ENCODE measurements at places on chromosomes 1 and 21.

- H3K4me1 ChIP-seq: peaks cover 44% of the 10 kb centered on the region
- DNase-seq: no peak
- H3K27ac ChIP-seq: peak overlapping the region; percentile 25
- H3K4me3 ChIP-seq: no peak overlapping the region
- no peaks in the 10 kb centered on the region for H3K27me3 ChIP-seq
Measured at GRCh38 chr1:203675596-203676347, 49.1 kb downstream of the ATP2B4 start.

DNA sequence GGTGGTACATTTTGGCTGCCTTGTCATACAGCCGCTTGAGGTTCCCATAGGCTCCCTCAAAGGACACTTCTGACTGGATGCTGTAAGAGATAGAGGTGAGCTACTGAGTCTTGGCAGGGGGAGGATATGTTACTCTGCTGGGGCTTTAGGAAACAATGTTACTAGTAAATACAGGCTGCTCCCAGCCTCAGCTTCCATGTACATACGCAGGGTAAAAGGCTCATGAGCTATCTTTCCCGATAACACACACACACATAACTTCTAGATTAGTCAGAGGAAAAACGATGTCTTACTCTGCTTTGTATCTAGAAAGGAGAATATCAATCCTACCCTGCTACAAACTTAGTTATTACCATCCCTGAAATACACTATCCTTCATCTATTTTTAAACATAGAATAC is 14.3 kb downstream of the SMG5 start:
- no peaks in the 10 kb centered on the region for H3K4me1 ChIP-seq
- H3K36me3 ChIP-seq: peaks cover 56% of the 10 kb centered on the region
- no peak overlapping the region for H3K4me3 ChIP-seq
- H3K27ac ChIP-seq: no peak overlapping the region

GRCh38 chr1:164320790-164321731 is 237.9 kb upstream of the PBX1 start:
- H3K27ac ChIP-seq: peak overlapping the region; percentile 73
- H3K27me3 ChIP-seq: no peaks in the 10 kb centered on the region
- peak; percentile 36 for DNase-seq
- peak overlapping the region; percentile 72 for H3K4me3 ChIP-seq

GRCh38 chr1:172902861-172903381 is 147.8 kb downstream of the TNFSF18 start:
- no peaks in the 10 kb centered on the region for H3K27me3 ChIP-seq
- DNase-seq: no peak
- H3K4me1 ChIP-seq: peaks cover 25% of the 10 kb centered on the region
- H3K36me3 ChIP-seq: no peaks in the 10 kb centered on the region
- no peak overlapping the region for H3K27ac ChIP-seq

GRCh38 chr1:229342656-229343569 is at the start of gene CCSAP:
Gene CCSAP, minus strand, starts transcription at chr1:229343047. Its CDS starts 582 bp downstream, at chr1:229342465.
- H3K27me3 ChIP-seq: peaks cover 18% of the 10 kb centered on the region
- H3K27ac ChIP-seq: peak within 1 kb of the TSS; percentile 96
- H3K4me3 ChIP-seq: peak within 1 kb of the TSS; percentile 96
- DNase-seq: peak; percentile 72
- no peaks in the 10 kb centered on the region for H3K36me3 ChIP-seq

GRCh38 chr1:183633676-183634343 is 1.8 kb downstream of the ARPC5 start:
- H3K27ac ChIP-seq: peak overlapping the region; percentile 100
- DNase-seq: no peak
- H3K27me3 ChIP-seq: peaks cover 24% of the 10 kb centered on the region
- peak overlapping the region; percentile 100 for H3K4me3 ChIP-seq
- peaks cover 45% of the 10 kb centered on the region for H3K4me1 ChIP-seq
- peaks cover 15% of the 10 kb centered on the region for H3K36me3 ChIP-seq

DNA sequence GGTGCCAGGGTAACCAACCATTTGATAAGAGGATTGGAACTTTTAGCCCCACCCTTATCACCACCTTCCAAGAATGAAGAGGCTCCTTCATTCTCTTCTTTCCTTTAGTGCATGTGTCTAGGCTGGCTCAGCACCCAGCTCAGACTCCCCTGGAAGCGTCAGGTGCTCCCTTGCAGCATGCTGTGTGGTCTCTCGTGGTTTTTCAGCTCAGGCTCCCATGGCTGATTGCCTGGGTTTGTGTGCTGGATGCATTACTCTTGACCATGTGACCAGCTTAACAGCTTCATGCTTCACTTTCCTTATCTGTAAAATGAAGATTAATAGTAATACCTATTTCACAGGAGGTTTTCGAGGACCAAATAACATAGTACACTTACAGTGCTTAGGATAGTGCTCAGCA is 198.4 kb downstream of the HHAT start:
- H3K36me3 ChIP-seq: no peaks in the 10 kb centered on the region
- peaks cover 12% of the 10 kb centered on the region for H3K27me3 ChIP-seq
- no peak overlapping the region for H3K4me3 ChIP-seq
- DNase-seq: no peak
- H3K27ac ChIP-seq: no peak overlapping the region
- peaks cover 18% of the 10 kb centered on the region for H3K4me1 ChIP-seq

GRCh38 chr1:197521118-197521739 is 253.2 kb downstream of the CRB1 start:
- DNase-seq: no peak
- H3K4me3 ChIP-seq: no peak overlapping the region
- no peak overlapping the region for H3K27ac ChIP-seq

DNA sequence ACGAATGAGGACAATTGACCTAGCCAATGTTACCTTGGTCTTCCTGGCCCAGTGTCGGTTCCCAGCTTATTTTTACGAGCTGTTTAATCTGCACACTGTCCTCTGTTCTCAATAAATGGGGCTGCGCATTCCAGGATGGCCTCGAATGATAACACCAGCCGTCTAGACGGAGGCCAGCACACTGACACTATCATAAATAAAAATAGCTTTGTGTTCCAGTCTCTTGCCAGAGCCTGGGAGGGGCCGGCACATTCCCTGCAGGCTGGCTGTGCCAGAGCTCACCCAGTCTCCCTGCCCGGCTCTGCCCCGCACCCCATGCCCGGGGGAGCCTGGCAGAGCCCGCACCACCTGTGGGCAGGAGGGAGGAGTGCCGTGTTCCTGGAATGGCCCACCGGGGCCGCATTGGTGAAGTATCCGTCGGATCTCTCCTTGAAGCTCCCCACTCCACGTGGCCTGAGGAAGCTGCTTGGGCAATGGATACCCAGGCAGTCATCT is 92.1 kb downstream of the SPSB1 start:
- no peaks in the 10 kb centered on the region for H3K36me3 ChIP-seq
- H3K4me3 ChIP-seq: no peak overlapping the region
- DNase-seq: no peak
- H3K27me3 ChIP-seq: no peaks in the 10 kb centered on the region
- peak overlapping the region; percentile 77 for H3K27ac ChIP-seq
- H3K4me1 ChIP-seq: peaks cover 33% of the 10 kb centered on the region

- H3K27ac ChIP-seq: peak overlapping the region; percentile 39
- peaks cover 19% of the 10 kb centered on the region for H3K4me1 ChIP-seq
- no peaks in the 10 kb centered on the region for H3K27me3 ChIP-seq
- DNase-seq: peak; percentile 72
- peaks cover 8% of the 10 kb centered on the region for H3K36me3 ChIP-seq
Measured at GRCh38 chr21:45439161-45439872, 34.4 kb downstream of the COL18A1 start.

DNA sequence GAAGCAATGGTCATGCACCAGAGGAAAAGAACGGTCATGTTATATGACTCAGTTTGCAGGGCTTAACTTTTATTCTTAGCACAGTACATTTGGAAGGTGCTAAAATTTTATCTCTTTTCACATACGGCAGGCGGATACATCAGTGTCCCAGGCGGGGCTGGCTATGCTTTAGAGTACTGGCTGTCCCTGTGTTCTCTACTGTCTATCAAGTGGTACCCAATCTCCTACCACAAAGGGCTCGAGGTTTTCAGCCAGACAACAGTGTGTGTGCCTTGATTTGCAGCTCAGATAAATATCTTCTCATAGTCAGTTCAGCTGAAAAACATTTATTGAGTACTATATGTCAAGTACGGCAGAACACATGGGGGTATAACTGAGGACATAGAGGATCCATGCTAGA is 65.3 kb downstream of the URB2 start:
- no peaks in the 10 kb centered on the region for H3K36me3 ChIP-seq
- no peak for DNase-seq
- no peak overlapping the region for H3K4me3 ChIP-seq
- no peaks in the 10 kb centered on the region for H3K27me3 ChIP-seq

GRCh38 chr1:198679535-198680173 is 40.8 kb downstream of the PTPRC start:
- peaks cover 46% of the 10 kb centered on the region for H3K4me1 ChIP-seq
- H3K27me3 ChIP-seq: no peaks in the 10 kb centered on the region
- no peak overlapping the region for H3K4me3 ChIP-seq

GRCh38 chr1:183653462-183653794 is 312 bp upstream of the APOBEC4 start:
- H3K27me3 ChIP-seq: no peaks in the 10 kb centered on the region
- H3K36me3 ChIP-seq: no peaks in the 10 kb centered on the region
- H3K4me3 ChIP-seq: no peak overlapping the region
- H3K27ac ChIP-seq: no peak overlapping the region
- peaks cover 11% of the 10 kb centered on the region for H3K4me1 ChIP-seq

- peaks cover 29% of the 10 kb centered on the region for H3K4me1 ChIP-seq
- H3K27me3 ChIP-seq: no peaks in the 10 kb centered on the region
- no peak for DNase-seq
- no peaks in the 10 kb centered on the region for H3K36me3 ChIP-seq
Measured at GRCh38 chr1:211737115-211738035, 62.0 kb upstream of the NEK2 start.

GRCh38 chr1:147341246-147341645 is 98.8 kb downstream of the CHD1L start:
- H3K4me1 ChIP-seq: no peaks in the 10 kb centered on the region
- peaks cover 37% of the 10 kb centered on the region for H3K27me3 ChIP-seq
- H3K27ac ChIP-seq: no peak overlapping the region
- no peak for DNase-seq
- H3K36me3 ChIP-seq: no peaks in the 10 kb centered on the region

GRCh38 chr1:80066060-80066459 is 1059.5 kb upstream of the ADGRL4 start:
- H3K4me3 ChIP-seq: no peak overlapping the region
- H3K4me1 ChIP-seq: peaks cover 11% of the 10 kb centered on the region
- no peak for DNase-seq
- no peaks in the 10 kb centered on the region for H3K36me3 ChIP-seq

GRCh38 chr21:23899561-23899960 is 1707.7 kb downstream of the MRPL39 start:
- no peaks in the 10 kb centered on the region for H3K36me3 ChIP-seq
- H3K4me3 ChIP-seq: no peak overlapping the region
